ENCODE measurements at places on chromosomes 12 and 14.

DNA sequence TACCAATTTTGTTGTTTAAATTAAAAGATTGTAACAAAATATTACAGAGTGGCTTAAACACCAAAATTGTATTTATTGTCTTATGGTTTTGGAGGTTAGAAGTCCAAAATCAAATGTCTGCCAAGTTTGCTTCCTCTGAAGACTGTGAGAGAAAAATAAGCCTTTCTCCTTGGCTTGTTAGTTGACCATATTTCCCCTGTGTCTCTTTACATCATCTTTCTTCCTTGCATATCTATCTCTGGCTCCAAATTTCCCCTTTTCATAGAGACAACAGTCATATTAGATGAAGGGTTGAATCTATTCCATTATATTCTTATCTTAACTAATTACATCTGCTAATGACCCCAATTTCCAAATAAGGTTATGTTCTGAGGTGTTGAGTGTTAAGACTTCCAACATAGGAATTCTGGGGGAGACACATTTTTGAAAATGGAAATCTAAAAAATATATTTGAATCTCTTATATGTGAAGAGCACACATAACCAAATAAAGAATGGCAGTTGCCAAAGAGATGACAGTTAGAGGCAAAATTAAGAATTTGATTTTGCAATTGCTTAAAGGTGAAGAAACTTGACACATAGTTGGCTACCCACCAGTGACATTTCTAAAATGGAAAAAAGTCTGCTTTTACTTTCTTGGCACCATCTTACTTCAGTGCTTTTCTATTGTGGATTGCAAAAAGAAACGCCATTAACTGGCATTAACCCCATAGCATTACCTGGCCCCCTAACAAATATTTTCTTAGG lies 407.2 kb downstream of the FSCB start:
- no peak for DNase-seq

GRCh38 chr14:54781080-54781479 lies 121.5 kb downstream of the GCH1 start:
- DNase-seq: no peak

DNA sequence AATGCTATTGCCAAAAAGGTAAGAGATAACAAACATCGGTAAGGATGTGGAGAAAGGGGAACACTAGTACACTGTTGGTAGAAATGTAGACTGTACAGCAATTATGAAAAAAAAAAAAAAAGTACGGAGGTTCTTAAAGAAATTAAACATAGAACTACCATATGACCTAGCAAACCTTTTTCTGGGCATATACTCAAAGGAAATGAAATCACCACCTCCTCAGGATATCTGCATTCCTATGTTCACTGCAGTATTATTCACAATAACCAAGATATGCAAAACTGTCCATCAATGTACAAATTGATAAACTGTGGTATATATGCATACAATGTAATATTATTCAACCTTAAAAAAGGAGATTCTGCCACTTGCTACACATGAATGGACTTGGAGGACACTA lies 60.7 kb downstream of the INSM2 start:
- no peak for DNase-seq

GRCh38 chr12:107360033-107360432 lies 266.7 kb upstream of the CRY1 start:
- no peak for DNase-seq

GRCh38 chr12:18749386-18749957 lies 11.6 kb downstream of the CAPZA3 start:
- DNase-seq: no peak

DNA sequence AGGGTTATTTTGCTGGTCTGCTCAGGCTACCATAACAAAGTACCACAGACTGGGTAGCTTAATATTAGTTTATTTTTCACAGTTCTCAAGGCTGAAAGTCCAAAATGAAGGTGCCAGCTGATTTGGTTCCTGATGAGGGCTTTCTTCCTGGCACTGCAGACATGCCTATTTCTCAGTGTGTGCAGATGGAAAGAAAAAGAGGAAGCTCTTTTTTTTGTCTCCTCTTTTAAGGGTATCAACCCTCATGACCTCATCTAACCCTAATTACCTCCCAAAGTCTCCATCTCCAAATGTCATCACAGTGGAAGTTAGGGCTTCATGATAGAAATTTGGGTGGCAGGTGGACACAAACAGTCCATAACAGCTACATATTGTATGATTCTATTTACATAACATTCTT lies 25.0 kb upstream of the POLR3B start:
- no peak for DNase-seq

Measured in D721Med (cell line).